Tibial artery (tissue), 4 donors: ENCODE measurements at places on chromosomes 1 and 21.
A peak's percentile ranks its signal among the peaks of the same experiment; 100 is the strongest.

- no peaks in the 10 kb centered on the region for H3K4me1 ChIP-seq
- no peaks in the 10 kb centered on the region for H3K27me3 ChIP-seq
- no peak overlapping the region for H3K27ac ChIP-seq
- no peak overlapping the region for H3K4me3 ChIP-seq
- no peaks in the 10 kb centered on the region for H3K36me3 ChIP-seq
- DNase-seq: no peak
Measured at GRCh38 chr1:79215311-79215710, 208.8 kb upstream of the ADGRL4 start.

- H3K4me1 ChIP-seq: no peaks in the 10 kb centered on the region
- H3K4me3 ChIP-seq: no peak overlapping the region
- no peak overlapping the region for H3K27ac ChIP-seq
- H3K36me3 ChIP-seq: peaks cover 43% of the 10 kb centered on the region
Measured at GRCh38 chr1:226144045-226144444, 42.5 kb downstream of the ACBD3 start.

- H3K36me3 ChIP-seq: no peaks in the 10 kb centered on the region
- no peak overlapping the region for H3K4me3 ChIP-seq
- H3K27me3 ChIP-seq: no peaks in the 10 kb centered on the region
- DNase-seq: no peak
- H3K27ac ChIP-seq: no peak overlapping the region
Measured at GRCh38 chr1:228979774-228980173, 244.5 kb downstream of the RHOU start.

GRCh38 chr1:163799190-163799805 is 477.5 kb downstream of the NUF2 start:
- no peaks in the 10 kb centered on the region for H3K4me1 ChIP-seq
- no peak for DNase-seq
- no peaks in the 10 kb centered on the region for H3K27me3 ChIP-seq
- no peak overlapping the region for H3K27ac ChIP-seq

DNA sequence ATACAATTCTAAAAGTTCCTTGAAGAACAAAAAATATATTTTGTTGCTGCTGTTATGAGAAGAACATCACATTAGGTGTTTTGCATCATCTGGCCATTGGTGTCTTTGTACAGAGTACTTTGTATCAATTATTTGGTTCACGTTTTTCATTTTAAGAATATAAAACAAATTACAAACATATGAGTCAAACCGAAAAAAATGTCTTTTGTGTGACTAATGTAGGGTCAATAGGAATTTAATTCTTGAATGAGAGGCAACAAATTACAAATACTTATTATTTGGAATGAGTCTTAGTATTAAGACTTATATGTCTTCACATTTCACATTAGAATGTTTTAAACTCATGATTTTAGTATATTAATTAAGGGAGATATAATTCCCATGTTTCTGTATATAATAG is 54.8 kb downstream of the NR5A2 start:
- H3K27ac ChIP-seq: no peak overlapping the region
- no peaks in the 10 kb centered on the region for H3K36me3 ChIP-seq
- DNase-seq: no peak
- no peak overlapping the region for H3K4me3 ChIP-seq
- H3K4me1 ChIP-seq: no peaks in the 10 kb centered on the region

DNA sequence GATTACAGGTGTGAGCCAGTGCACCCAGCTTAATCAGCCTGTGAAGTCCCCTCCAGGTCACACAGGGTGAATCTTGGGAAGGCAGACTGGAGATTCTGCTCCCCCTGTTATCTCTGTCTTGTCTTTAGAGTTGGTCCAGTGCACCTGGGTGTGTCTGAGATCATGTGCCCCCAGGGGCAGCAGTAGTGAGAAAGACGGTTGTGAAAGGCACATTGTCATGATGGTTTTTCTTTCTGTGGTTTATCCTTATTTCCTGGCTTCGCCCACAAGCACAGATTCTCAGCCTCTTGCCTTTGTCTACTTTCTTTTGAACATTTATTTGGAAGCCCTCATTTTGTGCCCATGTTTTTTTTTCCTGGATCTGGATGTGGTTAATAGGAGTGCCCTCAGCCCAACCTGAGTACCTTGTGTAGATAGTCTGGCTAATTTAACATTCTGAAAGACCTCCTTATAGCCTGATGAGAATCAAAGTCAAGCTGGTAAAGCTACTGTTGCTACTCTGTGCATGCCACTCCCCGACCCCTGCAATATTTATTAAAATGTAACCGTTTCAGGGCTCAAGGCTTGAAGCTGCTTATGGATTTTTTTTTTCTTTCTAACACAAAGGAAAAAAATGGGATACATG is 23.7 kb downstream of the UCK2 start:
- no peaks in the 10 kb centered on the region for H3K36me3 ChIP-seq
- no peak overlapping the region for H3K4me3 ChIP-seq
- H3K27ac ChIP-seq: no peak overlapping the region
- no peaks in the 10 kb centered on the region for H3K4me1 ChIP-seq

GRCh38 chr1:181099152-181100014 is 10.9 kb downstream of the IER5 start:
- no peaks in the 10 kb centered on the region for H3K27me3 ChIP-seq
- no peaks in the 10 kb centered on the region for H3K36me3 ChIP-seq
- H3K4me3 ChIP-seq: no peak overlapping the region
- H3K4me1 ChIP-seq: peaks cover 52% of the 10 kb centered on the region
- DNase-seq: peak; percentile 3

- no peaks in the 10 kb centered on the region for H3K36me3 ChIP-seq
- peak; percentile 46 for DNase-seq
- no peaks in the 10 kb centered on the region for H3K27me3 ChIP-seq
- H3K4me1 ChIP-seq: peaks cover 15% of the 10 kb centered on the region
- peak within 1 kb of the TSS; percentile 35 for H3K4me3 ChIP-seq
- no peak within 1 kb of the TSS for H3K27ac ChIP-seq
Measured at GRCh38 chr1:206117151-206117948, at the start of gene AVPR1B. AVPR1B (minus strand) TSS chr1:206117388; CDS start chr1:206116890, 498 bp downstream.

GRCh38 chr1:99691175-99691574 is 45.3 kb downstream of the PALMD start:
- no peak overlapping the region for H3K27ac ChIP-seq
- no peak overlapping the region for H3K4me3 ChIP-seq
- H3K4me1 ChIP-seq: no peaks in the 10 kb centered on the region
- H3K27me3 ChIP-seq: no peaks in the 10 kb centered on the region
- DNase-seq: no peak

DNA sequence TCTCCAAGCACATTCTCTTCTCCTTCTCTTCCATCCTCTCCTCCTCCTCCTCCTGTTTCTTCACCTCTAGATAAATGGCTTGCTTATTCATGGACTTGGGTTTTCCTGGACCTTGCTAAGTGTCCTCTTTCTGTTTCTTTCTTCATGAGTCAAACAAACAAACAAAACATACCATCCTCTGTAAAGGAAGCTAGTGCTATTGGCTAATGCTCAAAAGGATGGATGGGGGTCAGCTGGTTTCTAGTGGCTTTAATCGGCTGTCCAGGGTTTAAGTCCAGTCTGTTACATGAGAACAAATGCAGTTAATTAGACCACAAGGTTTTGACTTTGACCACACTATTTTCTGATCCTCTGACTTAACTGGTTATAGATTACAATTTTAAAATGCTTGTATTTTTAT is 83.8 kb upstream of the TSPAN2 start:
- H3K4me1 ChIP-seq: no peaks in the 10 kb centered on the region
- H3K27ac ChIP-seq: no peak overlapping the region
- H3K27me3 ChIP-seq: no peaks in the 10 kb centered on the region
- H3K36me3 ChIP-seq: no peaks in the 10 kb centered on the region
- no peak for DNase-seq

DNA sequence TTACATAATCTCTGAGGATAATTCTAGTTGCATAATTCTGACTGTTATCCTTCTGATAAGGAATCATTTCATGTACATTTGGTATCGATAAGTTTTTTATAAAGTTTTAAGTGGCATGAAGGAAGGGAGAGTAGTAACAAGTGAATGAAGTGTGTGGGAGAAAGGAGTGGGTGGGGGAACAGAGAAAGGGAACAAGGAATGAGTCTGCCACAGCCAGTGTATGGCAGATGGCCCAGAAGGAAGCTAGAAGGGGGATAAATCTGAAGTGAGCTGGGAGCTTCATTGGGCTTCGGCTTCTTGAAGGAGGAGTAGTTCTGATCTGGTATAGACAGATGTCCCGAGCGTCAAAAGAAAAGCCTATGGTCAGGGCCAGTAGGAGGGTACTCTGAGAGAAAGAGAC is 18.6 kb downstream of the ZBTB40 start:
- H3K4me1 ChIP-seq: peaks cover 37% of the 10 kb centered on the region
- no peak overlapping the region for H3K27ac ChIP-seq
- no peaks in the 10 kb centered on the region for H3K36me3 ChIP-seq
- H3K4me3 ChIP-seq: no peak overlapping the region
- H3K27me3 ChIP-seq: no peaks in the 10 kb centered on the region

- no peaks in the 10 kb centered on the region for H3K27me3 ChIP-seq
- no peaks in the 10 kb centered on the region for H3K4me1 ChIP-seq
Measured at GRCh38 chr1:113027449-113027848, 45.5 kb upstream of the LRIG2 start.

DNA sequence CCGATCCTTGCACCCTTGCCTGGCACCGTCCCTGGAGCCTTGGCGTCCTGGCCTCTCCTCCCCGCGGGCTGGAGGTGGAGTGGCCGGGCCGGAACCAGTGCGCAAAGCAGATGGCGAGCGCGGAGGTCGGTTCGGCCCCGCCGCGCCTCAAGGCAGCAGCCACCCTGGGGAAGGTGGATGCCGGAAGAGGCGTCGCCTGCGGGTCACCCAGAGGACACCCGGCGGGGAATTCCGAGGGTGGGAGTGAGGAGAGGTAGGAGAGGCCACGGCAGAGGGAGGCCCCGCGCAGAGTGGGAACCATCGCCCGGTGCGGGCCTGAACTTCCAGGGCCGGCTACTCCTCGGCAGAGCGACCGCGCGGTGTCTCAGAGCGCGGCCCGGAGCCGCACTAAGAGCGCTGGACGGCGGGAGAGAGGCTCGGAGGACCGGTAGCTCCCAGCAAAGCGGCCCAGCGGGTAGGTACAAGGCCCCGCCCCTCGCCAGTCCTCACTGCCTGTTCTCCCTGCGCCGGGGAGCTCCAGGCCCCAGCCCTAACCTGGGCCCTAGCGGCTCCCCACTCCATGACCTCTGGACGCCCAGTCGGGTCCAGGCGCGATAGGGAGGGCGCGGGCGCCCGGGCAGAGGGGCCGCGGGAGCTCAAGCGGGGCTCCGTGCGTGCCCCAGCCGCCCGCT is at the start of gene RNF207:
RNF207 (plus strand) TSS at position 271 of the 671 bp plus-strand sequence. CDS start 417 bp downstream, outside the sequence.
- peaks cover 42% of the 10 kb centered on the region for H3K4me1 ChIP-seq
- no peaks in the 10 kb centered on the region for H3K27me3 ChIP-seq

GRCh38 chr1:117652421-117652820 is 46.6 kb downstream of the TENT5C start:
- peaks cover 6% of the 10 kb centered on the region for H3K4me1 ChIP-seq
- no peaks in the 10 kb centered on the region for H3K27me3 ChIP-seq
- H3K36me3 ChIP-seq: no peaks in the 10 kb centered on the region
- no peak overlapping the region for H3K4me3 ChIP-seq
- no peak for DNase-seq

DNA sequence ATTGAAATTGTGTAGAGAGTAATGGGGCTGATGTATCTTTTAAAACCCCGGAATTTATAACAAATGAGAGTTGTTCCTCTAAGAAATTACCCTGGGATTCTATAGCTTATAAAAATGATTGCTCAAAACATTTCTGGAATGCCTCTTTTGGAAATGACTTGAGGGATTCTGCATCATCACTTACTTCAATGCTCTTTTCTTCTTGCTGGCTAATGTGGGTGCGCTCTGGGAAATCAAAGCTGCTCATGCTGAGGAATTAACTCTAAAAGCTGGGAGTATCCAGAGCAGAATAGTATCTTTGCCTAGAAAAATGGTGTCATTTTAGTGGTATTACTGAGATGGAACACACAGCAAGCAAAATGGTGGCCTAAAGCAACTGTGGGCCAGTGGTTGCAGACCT is 23.0 kb upstream of the TBX15 start:
- peaks cover 4% of the 10 kb centered on the region for H3K27me3 ChIP-seq
- H3K4me1 ChIP-seq: peaks cover 13% of the 10 kb centered on the region
- no peak overlapping the region for H3K27ac ChIP-seq
- no peaks in the 10 kb centered on the region for H3K36me3 ChIP-seq
- no peak for DNase-seq

GRCh38 chr1:193368302-193368701 is 181.9 kb upstream of the B3GALT2 start:
- H3K36me3 ChIP-seq: no peaks in the 10 kb centered on the region
- no peak overlapping the region for H3K27ac ChIP-seq
- no peaks in the 10 kb centered on the region for H3K4me1 ChIP-seq

DNA sequence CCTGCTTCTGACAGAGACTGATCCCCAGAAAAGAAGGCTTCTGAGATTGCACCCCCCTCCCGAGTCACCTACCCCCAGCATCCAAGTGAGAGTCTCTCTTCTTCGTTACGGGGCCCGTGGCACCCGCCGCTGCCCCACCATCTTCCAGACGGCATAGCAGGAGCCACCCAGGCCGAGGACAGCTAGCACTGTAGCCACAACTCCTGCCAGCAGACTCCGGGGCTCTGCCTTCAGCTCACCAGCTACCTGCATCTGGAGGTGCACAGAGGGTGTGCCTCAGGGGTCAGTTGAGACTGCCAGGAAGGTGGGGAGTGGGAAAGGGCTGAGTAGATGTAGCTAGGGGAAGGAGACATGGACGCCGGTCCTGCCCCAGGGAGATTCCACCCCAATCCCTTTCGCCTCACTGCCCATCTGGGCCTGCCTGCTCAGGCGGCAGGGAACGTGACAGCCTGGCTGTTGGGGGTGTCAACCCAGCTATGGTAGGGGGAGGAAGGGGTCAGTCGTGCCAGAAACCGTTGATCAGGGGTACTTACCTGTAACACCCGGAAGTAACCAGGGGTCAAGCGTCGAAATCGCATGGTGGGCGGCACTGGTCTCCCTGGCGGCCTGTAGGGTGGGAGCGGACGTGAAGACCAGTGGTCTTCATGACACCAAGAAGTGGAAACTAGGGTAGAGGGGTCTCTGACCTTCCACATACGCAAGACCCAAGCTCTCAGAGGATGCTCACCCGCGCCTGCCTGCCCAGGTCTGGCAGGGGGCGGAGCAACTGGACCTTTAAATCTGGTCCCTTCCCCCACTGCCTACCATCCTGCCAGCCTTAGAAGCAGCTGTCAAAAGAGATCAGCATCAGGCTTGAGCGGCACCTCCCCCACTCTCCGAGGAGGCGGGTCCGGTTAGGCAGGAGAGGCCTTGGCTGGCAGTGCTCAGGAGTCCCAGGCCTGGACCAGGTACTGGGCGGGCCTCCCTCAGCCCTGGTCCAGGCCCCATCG is at the start of gene ZNF593OS:
ZNF593OS (minus strand) TSS at position 749 of the 989 bp plus-strand sequence; CDS start at position 578, 171 bp downstream.
- H3K27me3 ChIP-seq: no peaks in the 10 kb centered on the region
- no peak within 1 kb of the TSS for H3K27ac ChIP-seq
- peaks cover 15% of the 10 kb centered on the region for H3K4me1 ChIP-seq
- no peak for DNase-seq
- H3K4me3 ChIP-seq: peak within 1 kb of the TSS; percentile 80

DNA sequence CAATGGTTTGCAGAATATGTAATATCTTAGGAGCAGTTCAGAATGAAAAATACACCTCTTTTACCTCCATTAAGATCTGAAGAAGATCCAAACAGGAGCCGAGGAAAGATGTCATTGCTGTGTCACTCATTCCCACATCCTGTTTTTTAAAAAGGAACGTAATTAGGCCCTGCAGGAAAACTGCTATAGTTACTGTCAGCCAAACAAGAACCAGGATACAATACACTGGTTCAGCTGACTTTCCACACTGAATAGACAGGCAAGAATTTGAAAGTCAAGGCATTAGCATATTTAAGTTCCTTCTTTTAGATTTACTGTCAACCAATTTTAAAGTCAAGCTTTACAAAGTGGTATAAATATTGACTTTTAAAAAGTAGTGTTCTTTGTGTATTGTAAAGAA is 63.8 kb downstream of the IARS2 start:
- H3K27ac ChIP-seq: no peak overlapping the region
- H3K27me3 ChIP-seq: no peaks in the 10 kb centered on the region
- DNase-seq: no peak
- no peaks in the 10 kb centered on the region for H3K4me1 ChIP-seq
